ENCODE measurements at places on chromosomes 5 and 9.

DNA sequence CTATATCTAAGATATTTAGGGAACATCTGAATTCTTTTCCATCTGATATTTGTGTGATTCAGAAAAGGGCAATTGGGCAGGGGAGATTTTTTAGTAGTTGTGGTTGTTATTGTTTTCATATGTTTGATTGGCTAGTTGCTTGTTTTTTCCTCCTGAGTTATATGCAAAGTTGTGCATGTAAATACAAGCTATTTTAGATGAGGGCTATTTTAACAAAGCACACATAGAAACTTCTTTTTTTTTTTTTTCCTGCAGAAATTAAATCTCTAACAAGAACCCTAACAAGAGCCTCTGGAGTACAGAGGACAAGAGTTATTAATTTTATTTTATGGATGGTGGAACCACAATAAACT is 559.1 kb downstream of the CETN3 start:
- no peak for DNase-seq

GRCh38 chr9:19113964-19114679 is 11.4 kb upstream of the HAUS6 start:
- no peak for DNase-seq

DNA sequence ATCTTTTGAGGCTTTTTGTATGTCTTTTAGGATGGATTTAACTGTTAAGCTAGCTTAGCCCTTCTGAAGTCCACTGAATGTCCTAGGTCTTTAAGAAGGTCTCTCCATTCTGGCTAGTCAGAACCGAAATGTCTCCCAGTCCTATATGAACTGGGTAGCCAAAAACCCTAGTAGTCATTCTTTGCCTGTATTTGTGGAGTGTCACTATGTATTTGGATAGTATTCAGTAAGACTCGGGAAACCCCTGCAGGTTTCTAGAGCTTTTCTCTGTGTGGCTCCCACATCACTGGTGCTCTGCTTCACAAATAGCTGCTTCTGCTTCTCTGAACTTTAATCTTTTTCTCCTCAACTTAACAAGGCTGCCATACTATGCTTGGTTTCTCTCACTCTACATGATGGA is 68.0 kb downstream of the RIC1 start:
- DNase-seq: no peak

DNA sequence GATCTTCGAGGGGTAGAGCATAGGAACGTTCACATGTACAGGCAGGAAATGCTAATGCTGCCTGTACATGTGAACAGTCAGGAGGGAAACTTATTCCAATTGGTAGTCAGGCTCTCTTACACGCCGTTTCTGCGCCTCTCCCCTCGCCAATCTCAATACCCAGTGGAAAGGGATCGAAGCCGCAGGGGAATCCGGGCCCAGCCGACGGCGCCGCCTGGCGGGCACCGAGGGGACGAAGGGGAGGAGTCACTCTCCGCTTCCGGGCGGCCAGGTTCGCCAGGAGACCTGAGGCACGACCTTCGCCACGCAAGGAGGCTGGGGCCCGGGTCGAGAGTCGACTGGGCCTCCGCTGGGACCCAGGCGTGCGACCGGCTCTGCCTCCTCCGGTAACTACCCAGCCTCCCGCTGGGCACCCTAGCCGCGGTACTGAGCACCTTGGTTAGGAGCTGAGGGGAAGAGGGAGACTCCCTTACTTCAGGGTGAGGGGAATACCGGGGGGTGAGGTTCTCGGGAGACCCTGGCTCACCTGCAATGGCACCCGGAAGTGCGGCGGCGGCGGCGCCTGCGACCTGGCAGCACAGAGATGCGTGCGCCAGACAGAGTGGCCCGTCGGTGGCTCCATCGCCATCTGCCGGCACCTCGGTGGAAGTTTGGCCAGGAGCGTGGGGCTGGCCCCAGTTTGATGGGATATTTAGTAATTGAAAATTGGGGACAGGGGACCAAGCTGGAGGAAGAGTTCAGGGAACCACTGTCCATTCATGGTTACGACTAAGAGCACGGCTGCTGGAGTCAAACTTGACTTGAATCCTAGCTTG is at the start of gene PIGO:
Gene PIGO, minus strand, starts transcription at position 557 of the 815 bp plus-strand sequence. CDS start 1,026 bp downstream, outside the sequence.
- DNase-seq: peak; percentile 89

DNA sequence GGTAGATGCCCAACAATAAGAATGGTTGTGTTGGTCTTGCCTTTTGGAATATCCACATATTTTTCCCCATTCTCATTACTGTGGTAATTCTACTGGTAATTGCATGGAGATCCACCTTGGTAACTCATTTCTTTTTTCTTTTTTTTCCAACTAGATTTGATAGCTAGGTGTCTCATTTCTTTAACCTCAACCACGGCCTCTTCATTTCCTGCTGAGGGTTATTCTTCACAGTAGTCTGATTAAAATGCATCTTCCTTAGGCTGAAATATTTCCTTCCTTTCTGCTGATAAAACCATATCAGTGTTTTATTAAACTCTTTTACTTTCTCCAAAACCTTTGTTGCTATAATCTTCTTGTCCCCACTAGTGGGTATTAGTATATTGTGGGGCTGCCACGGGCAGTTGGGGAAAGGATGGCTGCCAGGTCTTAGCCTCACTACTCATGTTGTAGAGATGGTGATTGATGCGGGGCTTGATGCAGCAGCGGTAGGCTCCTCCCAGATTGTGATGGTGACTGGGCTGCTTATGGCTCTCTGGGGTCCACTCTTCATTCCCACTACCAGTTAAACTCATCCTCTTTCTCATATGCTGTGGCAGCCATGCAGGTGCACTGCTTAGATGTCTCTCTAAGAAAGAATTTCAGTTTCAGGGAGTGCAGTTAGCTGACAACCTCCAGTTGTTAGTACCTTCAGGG is 35.9 kb downstream of the KIF2A start:
- DNase-seq: peak; percentile 33

DNA sequence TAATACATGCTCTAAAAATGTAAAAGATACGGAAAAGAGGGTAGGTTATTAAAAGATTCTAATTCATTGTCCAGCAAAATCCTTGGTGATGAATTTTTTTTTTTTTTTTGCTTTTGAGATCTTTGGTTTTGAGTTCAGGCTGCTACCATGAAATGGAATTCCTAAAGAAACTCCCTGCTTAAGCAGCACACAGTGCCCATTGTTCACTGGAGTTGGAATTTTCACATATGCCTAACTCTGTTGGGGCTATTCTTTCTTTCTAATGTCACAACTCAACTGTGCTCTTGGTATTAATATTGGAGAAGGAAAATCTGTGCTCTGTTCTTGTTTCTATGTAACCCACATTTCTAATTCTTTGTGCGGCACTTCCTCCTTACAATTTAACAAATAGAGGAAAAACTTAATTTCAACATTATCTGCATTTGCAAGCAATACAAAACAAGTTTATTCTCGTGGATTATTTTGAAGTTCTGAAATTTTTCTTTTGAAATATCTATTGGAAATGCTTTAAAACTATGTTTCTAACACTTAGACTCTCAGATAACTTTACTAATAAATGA is 21.6 kb downstream of the MATR3 start:
- no peak for DNase-seq
